Stimulated activated CD4-positive, alpha-beta T cell treated with anti-CD3 and anti-CD28 coated beads, Interleukin-15, amount 100 ng/mL, for 1 hour (primary cell): ENCODE measurements at places on chromosomes 3 and 15.

GRCh38 chr15:90095521-90095959 lies 6.7 kb downstream of the IDH2 start:
- no peak for DNase-seq

- DNase-seq = no peak
Observed at GRCh38 chr3:102200560-102200959, 234.3 kb upstream of the ZPLD1 start.

DNA sequence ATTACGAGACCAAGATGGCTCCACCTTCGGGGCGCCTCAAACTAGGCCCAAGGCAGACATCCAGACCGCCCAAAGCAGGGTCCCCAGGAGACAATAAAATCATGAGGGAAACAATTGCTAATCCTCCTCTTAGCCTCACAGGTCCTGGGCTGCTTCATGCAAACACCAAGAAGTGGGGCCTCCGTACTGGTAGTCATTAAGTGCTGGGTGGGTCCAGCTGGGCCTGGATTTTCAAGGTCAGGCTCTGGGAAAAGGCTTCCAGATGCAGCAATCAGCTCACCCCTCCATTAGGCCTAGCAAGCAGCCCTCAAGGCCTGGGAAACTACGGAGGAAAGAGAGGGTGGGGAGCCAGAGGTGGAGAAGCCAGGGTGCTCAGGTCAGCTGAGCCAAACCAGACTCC lies 634 bp downstream of the FBXL22 start:
- no peak for DNase-seq

- DNase-seq = no peak
Observed at GRCh38 chr3:4503050-4503449, 9.9 kb downstream of the ITPR1 start.
